ENCODE measurements at places on chromosomes 5 and 9.

GRCh38 chr9:87678650-87679355 is 47.1 kb upstream of the CTSL start:
- DNase-seq, result peak; percentile 41

GRCh38 chr9:131995382-131995781 is 84.3 kb downstream of the MED27 start:
- no peak for DNase-seq

- peak; percentile 51 for DNase-seq
These were observed 41.5 kb downstream of the SH3PXD2B start for GRCh38 chr5:172412724-172413286.

- no peak for DNase-seq
These were observed 39.1 kb downstream of the FBN2 start for GRCh38 chr5:128498844-128499455.

DNA sequence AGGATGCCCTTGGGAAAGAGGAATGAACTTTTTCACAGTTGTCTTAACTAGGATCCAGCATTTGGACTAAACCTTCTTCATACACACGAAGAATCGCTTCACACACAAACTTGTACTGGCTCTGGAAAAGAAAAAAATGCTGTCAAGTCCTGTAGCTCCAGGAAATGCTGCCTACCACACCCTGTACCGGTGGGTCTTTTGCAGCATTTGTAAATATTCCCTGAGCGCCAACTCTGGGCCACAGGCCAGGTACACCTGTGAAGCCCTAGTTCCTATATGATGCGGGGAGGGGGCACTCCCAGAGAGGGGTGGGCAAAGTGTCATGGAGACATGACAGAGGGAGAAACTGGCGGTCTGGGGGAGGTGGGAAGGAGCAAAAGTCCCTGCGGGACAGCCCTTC is 58.7 kb upstream of the EPB41L4B start:
- no peak for DNase-seq

DNA sequence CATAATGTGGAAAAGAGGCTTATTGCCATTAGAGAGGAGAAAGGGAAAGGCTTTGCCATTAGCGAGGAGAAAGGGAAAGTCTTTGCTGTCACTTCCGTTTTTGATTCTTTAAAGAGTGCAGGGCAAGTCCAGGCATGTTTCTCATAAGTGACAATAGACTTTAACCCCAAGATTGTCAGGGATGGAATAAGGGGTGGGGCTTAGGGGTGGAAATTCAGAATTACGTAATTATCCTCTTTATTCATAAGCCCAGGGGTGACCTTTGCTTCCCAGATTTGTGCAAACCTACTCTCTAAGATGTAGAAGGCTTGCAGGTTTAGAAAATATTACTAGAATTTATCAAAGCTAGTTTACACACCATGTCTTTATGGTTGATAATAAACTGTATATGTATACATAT is 2.3 kb upstream of the PLK2 start:
- no peak for DNase-seq
